Astrocyte (in vitro differentiated cells and primary cell): ENCODE measurements at places on chromosomes 2 and 18. TPM values are rescaled to one million over a fixed set of nuclear protein-coding genes. Genes with fewer than 3 reads are reported as not detected.

NTSR2 gene
- total RNA-seq, result not detected in 2 replicates

CHRNG gene
- total RNA-seq, result not detected in 2 replicates

MC4R gene
- not detected in 2 replicates for total RNA-seq

DNA sequence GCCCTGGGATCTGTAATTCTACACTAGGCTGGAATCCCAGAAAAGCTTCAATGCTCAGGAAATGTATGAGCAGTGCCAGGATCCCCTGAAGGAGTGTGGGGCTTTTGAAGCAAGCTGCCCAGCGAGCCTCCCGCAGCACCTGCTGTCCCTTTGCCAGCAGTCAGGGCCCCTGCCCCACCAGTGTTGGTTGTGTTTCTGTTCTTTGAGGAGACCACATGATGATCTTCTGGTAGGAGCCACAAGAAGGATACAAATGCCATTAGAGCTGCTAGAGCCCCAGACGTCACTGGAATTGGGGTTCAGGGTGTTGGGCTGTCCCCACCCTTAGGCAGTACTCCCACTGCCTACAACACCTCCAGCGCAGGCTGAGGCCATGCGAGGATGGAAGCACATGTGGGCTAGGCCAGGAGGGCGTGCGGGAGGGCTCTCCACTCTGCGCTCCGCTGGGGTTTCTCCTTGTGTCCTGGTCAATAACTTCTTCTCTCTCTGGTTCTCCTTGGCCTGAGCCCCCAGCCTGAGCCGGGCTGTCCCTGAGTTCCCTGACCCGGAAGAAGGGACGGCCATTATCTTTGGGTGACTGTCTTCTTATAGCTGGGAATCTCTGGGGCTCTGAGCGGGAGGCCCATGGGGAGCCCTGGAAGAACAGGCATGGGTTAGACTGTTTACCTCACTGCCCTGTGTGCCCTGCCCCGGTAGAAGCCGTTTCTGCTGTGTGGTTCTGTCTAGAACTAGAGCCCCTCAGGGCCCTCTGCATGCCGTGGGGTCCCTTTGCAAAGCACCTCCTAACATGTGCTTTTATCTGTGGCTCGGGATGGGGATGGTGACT, 73.9 kb downstream of the LRRFIP1 start:
- H3K36me3 ChIP-seq, result no peaks in the 10 kb centered on the region
- peak overlapping the region; percentile 95 for H3K27ac ChIP-seq
- H3K4me1 ChIP-seq, result peaks cover 76% of the 10 kb centered on the region
- DNase-seq, result no peak
- H3K4me3 ChIP-seq, result peak overlapping the region; percentile 7
- no peaks in the 10 kb centered on the region for H3K27me3 ChIP-seq

- H3K4me3 ChIP-seq, result peak overlapping the region; percentile 30
- DNase-seq, result peak; percentile 95
- peak overlapping the region; percentile 96 for H3K27ac ChIP-seq
- H3K4me1 ChIP-seq, result peaks cover 68% of the 10 kb centered on the region
- H3K27me3 ChIP-seq, result no peaks in the 10 kb centered on the region
Observed at GRCh38 chr18:77067291-77068061, 65.1 kb downstream of the MBP start.

DNA sequence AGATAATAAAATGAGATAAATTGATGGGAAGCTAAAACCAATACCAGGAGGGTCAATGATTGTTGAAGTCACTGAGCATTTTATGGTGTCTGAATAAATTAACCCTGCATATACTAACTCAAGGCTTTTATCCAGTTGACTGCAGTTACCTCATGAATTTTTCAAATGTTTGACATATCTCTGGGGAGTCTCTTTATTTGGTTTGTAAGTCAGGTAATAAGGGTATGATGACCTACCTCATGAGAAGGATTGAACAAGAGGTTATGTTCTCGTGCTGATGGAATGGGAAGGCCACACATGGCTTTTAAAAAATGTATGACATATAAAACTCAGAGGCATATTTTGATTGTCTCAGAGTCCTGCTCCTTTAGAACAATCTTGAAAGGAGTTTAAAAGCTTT, 237.6 kb downstream of the THSD7B start:
- H3K36me3 ChIP-seq, result no peaks in the 10 kb centered on the region
- H3K4me1 ChIP-seq, result no peaks in the 10 kb centered on the region
- no peak overlapping the region for H3K27ac ChIP-seq
- no peaks in the 10 kb centered on the region for H3K27me3 ChIP-seq

DNA sequence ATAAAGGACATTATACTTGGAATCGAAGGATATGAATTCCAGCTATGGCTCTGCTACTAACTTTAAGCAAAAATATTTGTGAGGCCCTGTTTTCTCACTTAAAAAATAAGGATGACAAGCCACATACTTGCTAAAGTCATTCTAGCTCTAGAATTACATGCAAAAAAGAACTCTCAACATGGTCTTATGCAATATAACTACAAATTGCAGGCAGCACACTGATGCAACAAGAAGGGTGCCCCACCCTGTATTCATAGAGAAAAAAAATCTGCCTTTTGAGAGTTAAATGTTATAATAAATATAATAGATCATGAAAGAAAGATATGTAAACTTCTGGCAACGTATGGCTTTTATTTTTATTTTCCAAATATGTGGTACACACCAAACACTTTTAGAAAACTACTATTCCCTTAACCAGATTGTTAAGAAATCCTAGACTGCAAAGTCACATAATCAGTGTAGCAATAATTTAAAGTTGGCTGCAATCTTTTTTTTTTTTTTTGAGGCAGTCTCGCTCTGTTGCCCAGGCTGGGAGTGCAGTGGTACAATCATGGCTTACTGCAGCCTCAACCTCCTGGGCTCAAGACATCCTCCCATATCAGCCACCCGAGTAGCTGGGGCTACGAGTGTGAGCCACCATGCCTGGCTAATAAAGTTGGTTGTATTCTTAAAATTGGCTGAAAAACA, 40.2 kb upstream of the WDSUB1 start:
- no peak overlapping the region for H3K27ac ChIP-seq
- no peaks in the 10 kb centered on the region for H3K27me3 ChIP-seq
- no peak overlapping the region for H3K4me3 ChIP-seq
- DNase-seq, result no peak
- H3K4me1 ChIP-seq, result no peaks in the 10 kb centered on the region

TUBB8B gene
- total RNA-seq, result not detected in 2 replicates

- H3K36me3 ChIP-seq, result no peaks in the 10 kb centered on the region
- no peak overlapping the region for H3K4me3 ChIP-seq
- no peak for DNase-seq
- no peaks in the 10 kb centered on the region for H3K4me1 ChIP-seq
- no peak overlapping the region for H3K27ac ChIP-seq
- H3K27me3 ChIP-seq, result no peaks in the 10 kb centered on the region
Observed at GRCh38 chr18:62361288-62361687, 36.2 kb downstream of the TNFRSF11A start.

LRRC30 gene
- total RNA-seq, result not detected in 2 replicates

DNA sequence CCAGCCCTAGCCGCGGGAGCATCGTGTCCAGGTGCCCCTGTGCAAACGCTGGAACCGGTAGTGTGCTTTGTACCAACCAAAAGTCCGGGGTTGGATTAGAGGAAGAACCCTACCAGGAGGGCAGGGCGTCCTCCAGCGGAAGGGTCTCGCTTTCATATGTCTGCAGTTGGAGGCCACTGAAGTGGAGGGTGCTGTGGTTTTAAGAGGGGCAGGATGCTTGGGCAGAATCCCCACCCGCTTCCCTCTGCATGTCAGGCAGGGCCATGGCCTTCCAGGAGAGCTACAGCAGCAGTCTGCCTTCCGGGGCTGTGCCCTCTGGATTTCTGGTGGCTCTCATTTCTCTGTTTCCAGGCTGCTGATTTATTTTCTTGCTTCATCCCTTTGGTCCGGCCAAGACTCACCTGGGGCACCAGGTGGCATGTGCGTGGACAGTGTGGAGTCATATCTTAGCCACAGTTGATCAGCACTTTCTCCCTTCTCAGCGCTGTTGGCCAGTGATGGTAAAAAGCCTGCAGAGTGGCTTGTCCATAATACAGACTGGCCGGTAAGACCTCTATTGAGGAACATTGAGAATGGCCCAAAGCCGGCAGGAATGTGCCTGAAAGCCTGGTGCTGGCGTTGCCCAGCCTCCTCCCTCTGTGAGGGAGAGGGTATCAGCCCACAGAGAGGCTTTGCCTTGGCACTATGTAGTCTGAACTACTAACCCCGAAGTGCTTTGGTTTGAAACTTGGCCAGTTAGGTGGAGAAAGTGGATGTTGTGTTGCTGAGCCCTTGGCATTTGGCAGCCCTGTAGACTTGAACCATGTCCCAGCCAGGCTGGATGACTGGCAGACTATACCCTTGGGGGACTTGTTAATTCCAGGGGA, 1.8 kb downstream of the AGAP1 start:
- peak overlapping the region; percentile 61 for H3K4me3 ChIP-seq
- no peak for DNase-seq
- no peaks in the 10 kb centered on the region for H3K36me3 ChIP-seq
- H3K27me3 ChIP-seq, result no peaks in the 10 kb centered on the region
- peaks cover 18% of the 10 kb centered on the region for H3K4me1 ChIP-seq
- no peak overlapping the region for H3K27ac ChIP-seq

- H3K36me3 ChIP-seq, result no peaks in the 10 kb centered on the region
- peak overlapping the region; percentile 2 for H3K27ac ChIP-seq
Observed at GRCh38 chr2:55891671-55892094, 31.9 kb downstream of the EFEMP1 start.

GRCh38 chr18:10367836-10368235, 86.6 kb upstream of the APCDD1 start:
- no peaks in the 10 kb centered on the region for H3K4me1 ChIP-seq
- H3K36me3 ChIP-seq, result no peaks in the 10 kb centered on the region
- DNase-seq, result no peak
- no peaks in the 10 kb centered on the region for H3K27me3 ChIP-seq

GRCh38 chr2:176261136-176261535, 8.1 kb upstream of the MTX2 start:
- H3K36me3 ChIP-seq, result no peaks in the 10 kb centered on the region
- DNase-seq, result no peak
- H3K4me1 ChIP-seq, result no peaks in the 10 kb centered on the region
- H3K4me3 ChIP-seq, result no peak overlapping the region

DNA sequence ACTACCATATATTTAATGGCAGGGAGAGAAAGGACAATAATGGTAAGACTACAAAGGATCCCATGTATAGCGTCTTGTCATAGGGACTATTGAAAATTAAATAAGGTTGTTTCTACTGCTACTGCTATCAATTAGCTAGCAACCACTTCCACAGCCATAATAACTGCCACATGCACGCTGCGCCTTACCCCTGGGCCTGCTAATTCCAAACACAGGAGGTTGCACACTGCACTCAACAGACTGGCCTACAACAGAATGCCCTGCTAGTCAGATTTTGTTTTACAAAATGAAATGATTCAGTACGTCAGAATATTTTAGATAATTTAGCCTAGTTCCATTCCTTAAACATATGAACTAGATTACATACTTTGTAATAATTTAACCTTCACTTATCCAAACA, 121.0 kb upstream of the SMAD7 start:
- no peak overlapping the region for H3K27ac ChIP-seq
- H3K4me1 ChIP-seq, result no peaks in the 10 kb centered on the region
- no peak overlapping the region for H3K4me3 ChIP-seq
- DNase-seq, result no peak
- no peaks in the 10 kb centered on the region for H3K27me3 ChIP-seq

SERPINB2 gene
- 0.60 and 1.7 TPM in 2 replicates for total RNA-seq

PID1 gene
- total RNA-seq, result 10.7 and 13.6 TPM in 2 replicates

- no peaks in the 10 kb centered on the region for H3K27me3 ChIP-seq
- peak overlapping the region; percentile 51 for H3K27ac ChIP-seq
- no peak overlapping the region for H3K4me3 ChIP-seq
Observed at GRCh38 chr2:237483018-237483731, 3.9 kb upstream of the MLPH start.

GRCh38 chr2:60481257-60481656, 72.2 kb downstream of the BCL11A start:
- DNase-seq, result no peak
- peaks cover 24% of the 10 kb centered on the region for H3K4me1 ChIP-seq
- no peaks in the 10 kb centered on the region for H3K36me3 ChIP-seq

DNA sequence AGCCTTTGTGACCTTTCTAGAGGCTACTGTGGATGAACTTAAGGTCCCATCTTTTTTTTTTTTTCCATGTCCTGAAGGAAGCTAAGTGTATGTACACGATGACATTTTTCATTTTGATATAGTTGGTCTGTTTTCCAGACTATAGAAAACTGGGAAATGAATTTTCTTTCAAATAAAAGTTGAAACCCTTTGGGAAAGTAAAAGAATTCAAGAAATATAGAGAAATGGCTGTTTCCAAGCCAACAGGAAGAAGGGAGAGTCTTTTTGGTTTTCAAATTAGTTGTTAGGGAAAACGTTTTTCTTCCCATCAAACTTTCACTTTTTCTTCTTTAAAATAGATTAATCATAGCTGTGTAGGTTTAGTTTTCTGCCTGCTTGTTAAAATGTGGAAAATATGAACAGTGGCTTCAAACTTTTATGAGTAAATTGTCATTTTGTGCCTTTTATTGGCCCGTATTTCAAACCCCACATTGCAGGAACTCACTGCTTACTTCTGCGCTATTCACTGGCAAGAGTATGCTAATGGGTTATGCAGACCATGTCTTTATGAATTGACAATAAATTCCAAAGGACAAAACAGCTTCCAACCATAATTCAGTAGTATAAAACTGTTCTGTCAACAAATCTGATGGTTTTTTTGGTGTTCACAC, 27.7 kb upstream of the LYPD1 start:
- H3K4me3 ChIP-seq, result no peak overlapping the region
- peaks cover 3% of the 10 kb centered on the region for H3K4me1 ChIP-seq
- H3K27me3 ChIP-seq, result no peaks in the 10 kb centered on the region
- DNase-seq, result no peak

MYL1 gene
- total RNA-seq, result 8.7 and 11.1 TPM in 2 replicates

GREB1 gene
- total RNA-seq, result 9.3 and 14.5 TPM in 2 replicates

GRCh38 chr18:77547757-77548156, 298.1 kb downstream of the GALR1 start:
- H3K36me3 ChIP-seq, result no peaks in the 10 kb centered on the region
- no peak overlapping the region for H3K4me3 ChIP-seq
- H3K4me1 ChIP-seq, result no peaks in the 10 kb centered on the region
- DNase-seq, result no peak

GRCh38 chr2:150485114-150485870, 2.2 kb downstream of the RND3 start:
- no peaks in the 10 kb centered on the region for H3K27me3 ChIP-seq
- DNase-seq, result peak; percentile 61
- H3K4me1 ChIP-seq, result peaks cover 37% of the 10 kb centered on the region
- H3K27ac ChIP-seq, result peak overlapping the region; percentile 98

DNA sequence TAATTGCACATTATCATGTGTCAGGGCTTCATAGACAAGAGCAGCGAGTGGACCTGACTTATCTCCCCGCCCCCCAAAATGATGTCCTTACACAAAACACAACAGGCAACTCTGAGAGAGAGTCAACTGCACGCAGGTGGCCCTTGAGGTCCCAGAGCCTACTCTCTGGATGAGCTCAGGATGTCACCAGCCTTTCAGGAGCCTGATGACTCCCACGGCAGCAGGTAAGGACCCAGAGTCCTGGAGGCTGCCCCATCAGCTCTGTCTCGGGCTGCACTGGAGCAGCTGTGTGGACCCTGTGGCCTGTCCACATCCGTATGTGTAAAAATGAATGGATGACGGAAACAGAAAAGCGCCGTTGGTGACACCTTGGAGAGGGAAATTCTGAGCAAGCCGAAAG, 130.9 kb downstream of the HDAC4 start:
- no peak overlapping the region for H3K4me3 ChIP-seq
- H3K4me1 ChIP-seq, result peaks cover 33% of the 10 kb centered on the region
- no peaks in the 10 kb centered on the region for H3K36me3 ChIP-seq
- no peak for DNase-seq
- no peaks in the 10 kb centered on the region for H3K27me3 ChIP-seq

ARID5A gene
- 11.3 and 11.8 TPM in 2 replicates for total RNA-seq
